ENCODE measurements at places on chromosomes 6 and 20.

- H3K27me3 ChIP-seq, result no peaks in the 10 kb centered on the region
- no peak for DNase-seq
- no peak overlapping the region for H3K4me3 ChIP-seq
- H3K27ac ChIP-seq, result no peak overlapping the region
- H3K36me3 ChIP-seq, result no peaks in the 10 kb centered on the region
These were observed 69.3 kb downstream of the CEBPB start for GRCh38 chr20:50259705-50260478.

GRCh38 chr20:51775241-51775640 lies 7.1 kb upstream of the ATP9A start:
- H3K27me3 ChIP-seq, result no peaks in the 10 kb centered on the region
- H3K4me1 ChIP-seq, result no peaks in the 10 kb centered on the region
- H3K4me3 ChIP-seq, result no peak overlapping the region
- no peaks in the 10 kb centered on the region for H3K36me3 ChIP-seq

GRCh38 chr20:16860914-16861313 lies 112.8 kb downstream of the OTOR start:
- H3K36me3 ChIP-seq, result no peaks in the 10 kb centered on the region
- no peak overlapping the region for H3K4me3 ChIP-seq
- no peak overlapping the region for H3K27ac ChIP-seq
- H3K4me1 ChIP-seq, result no peaks in the 10 kb centered on the region
- H3K27me3 ChIP-seq, result no peaks in the 10 kb centered on the region
- no peak for DNase-seq

- no peaks in the 10 kb centered on the region for H3K27me3 ChIP-seq
- peak; percentile 72 for DNase-seq
- H3K36me3 ChIP-seq, result peaks cover 5% of the 10 kb centered on the region
- peaks cover 62% of the 10 kb centered on the region for H3K4me1 ChIP-seq
- H3K27ac ChIP-seq, result peak overlapping the region; percentile 25
These were observed 105.7 kb downstream of the ASXL1 start for GRCh38 chr20:32463642-32464400.

DNA sequence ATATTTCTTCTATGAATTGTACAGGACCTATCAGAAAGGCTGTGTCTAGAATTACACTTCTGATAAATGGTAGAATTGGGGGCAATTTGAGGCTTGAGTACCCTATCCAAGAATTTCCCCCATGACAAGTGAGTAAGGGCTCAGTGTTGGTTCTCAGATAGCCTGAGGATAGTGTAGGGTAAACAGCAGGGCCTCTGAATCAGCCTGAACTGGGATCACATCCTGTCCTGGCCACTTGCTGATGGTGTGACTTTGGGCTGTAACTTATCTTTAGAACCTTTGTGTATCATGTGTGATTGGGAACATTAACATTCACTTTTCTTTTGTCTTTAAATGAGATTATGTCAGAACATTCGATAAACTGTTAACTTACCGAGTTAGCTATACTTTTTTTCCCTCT lies 151.0 kb downstream of the CLIC5 start:
- no peaks in the 10 kb centered on the region for H3K4me1 ChIP-seq
- no peak overlapping the region for H3K27ac ChIP-seq
- DNase-seq, result no peak
- no peaks in the 10 kb centered on the region for H3K36me3 ChIP-seq

GRCh38 chr20:64052326-64052722 lies 2.9 kb upstream of the SOX18 start:
- peaks cover 37% of the 10 kb centered on the region for H3K27me3 ChIP-seq
- peaks cover 52% of the 10 kb centered on the region for H3K4me1 ChIP-seq
- H3K27ac ChIP-seq, result no peak overlapping the region
- H3K36me3 ChIP-seq, result no peaks in the 10 kb centered on the region

DNA sequence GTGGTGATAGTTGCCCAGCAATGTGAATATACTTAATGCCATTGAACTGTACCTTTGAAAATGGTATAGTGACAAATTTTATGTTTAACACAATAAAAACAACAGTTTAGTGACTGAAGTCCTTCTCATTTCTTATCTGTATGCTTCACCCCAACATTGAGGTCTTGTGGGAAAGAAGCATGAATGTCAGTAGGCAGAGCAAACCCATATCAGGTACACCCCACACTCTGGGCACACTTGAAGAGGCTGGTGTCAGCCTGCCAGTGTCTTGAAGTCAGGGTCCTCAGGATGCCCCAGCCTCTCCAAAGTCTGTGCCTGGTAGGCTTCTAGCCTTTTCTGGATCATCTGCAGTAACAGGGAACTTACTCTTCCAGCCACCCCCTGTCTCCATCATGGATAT lies 51.2 kb downstream of the CD164 start:
- H3K36me3 ChIP-seq, result no peaks in the 10 kb centered on the region
- no peak for DNase-seq
- H3K4me1 ChIP-seq, result no peaks in the 10 kb centered on the region
- H3K27ac ChIP-seq, result no peak overlapping the region

DNA sequence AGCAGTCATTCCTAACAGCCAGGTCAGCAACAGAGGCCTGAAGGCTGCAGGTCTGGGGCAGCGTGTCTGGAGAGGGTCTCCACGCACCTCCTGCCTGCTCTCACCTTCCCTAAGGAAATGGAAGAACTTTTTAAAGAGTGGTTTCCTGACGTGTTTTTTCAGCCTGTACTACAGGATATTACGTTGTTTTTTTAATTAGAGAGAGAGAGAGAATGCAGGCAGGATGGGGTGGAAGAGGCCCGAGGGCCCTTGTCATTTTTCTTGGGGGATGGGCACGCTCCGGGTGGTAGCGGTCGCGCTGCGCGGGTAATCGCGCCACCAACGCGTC lies 2.1 kb downstream of the DLL1 start:
- H3K4me1 ChIP-seq, result peaks cover 38% of the 10 kb centered on the region
- no peak overlapping the region for H3K27ac ChIP-seq

DNA sequence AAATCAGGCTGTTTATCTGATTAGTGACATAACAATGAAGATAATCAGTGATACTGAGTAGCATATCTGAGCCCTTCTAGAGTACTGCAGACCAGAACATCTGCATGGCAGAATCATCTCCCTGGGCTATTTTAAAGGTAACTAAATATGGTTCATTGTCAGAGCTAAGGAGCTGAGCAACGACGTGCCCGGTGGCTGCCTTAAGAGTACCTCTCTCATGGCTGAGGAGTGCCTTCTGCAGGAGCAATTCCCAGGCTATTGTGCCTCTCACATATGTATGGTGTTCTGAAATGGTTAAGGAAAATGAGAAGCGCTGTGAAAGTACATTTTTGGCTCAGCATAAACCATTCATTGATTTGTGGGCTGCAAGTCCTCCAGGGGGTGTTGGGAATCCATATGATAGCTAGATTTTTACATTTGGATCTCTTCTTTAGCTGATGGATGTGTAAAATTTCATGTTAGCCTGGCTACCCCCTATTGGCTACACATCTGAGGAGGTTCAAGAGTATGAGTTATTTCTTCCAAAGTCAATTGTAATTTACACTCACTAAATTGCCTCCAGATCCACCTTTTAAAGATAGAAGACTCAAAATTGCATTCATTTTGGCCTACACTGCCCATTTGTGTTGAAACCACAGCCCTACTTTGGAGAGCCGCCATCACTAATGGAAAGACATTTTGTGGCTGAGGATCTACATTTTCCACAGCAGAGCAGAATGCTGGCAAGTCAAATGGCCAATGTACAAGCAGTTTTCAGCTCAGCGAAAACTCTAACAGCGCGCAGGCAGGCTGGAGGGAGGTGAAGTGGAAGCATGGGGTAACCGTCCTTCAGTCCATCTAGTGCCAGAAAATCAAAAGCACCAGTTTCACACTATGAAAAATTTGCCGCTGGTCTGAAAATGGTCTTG lies 198.0 kb downstream of the SIM1 start:
- no peak overlapping the region for H3K4me3 ChIP-seq
- H3K27me3 ChIP-seq, result no peaks in the 10 kb centered on the region
- no peaks in the 10 kb centered on the region for H3K36me3 ChIP-seq
- H3K4me1 ChIP-seq, result no peaks in the 10 kb centered on the region
- no peak for DNase-seq
- H3K27ac ChIP-seq, result no peak overlapping the region

- no peak overlapping the region for H3K27ac ChIP-seq
- H3K27me3 ChIP-seq, result no peaks in the 10 kb centered on the region
- no peak for DNase-seq
- no peaks in the 10 kb centered on the region for H3K36me3 ChIP-seq
- no peaks in the 10 kb centered on the region for H3K4me1 ChIP-seq
These were observed 181.9 kb downstream of the GMPR start for GRCh38 chr6:16420337-16420714.

DNA sequence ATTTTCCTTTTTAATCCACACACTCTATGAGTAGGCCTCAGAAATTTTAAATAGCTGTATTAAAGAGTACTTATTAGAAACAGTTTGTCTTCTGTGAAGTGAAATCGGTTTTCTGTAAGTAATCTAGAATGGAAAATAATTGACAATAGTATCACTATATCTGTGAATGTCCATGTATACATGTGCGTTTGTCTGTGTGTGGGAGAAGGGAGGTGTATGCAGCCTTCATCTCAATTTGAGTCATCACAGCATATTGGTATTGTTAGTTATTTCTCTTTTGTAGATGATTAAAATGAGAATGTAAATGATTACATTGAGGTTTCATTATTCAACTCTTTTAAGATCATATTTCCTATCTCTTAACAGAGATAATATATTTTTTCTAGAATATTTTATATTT lies 206.0 kb downstream of the EYS start:
- no peaks in the 10 kb centered on the region for H3K4me1 ChIP-seq
- no peaks in the 10 kb centered on the region for H3K27me3 ChIP-seq
- H3K36me3 ChIP-seq, result no peaks in the 10 kb centered on the region
- H3K4me3 ChIP-seq, result no peak overlapping the region

GRCh38 chr20:48458601-48459385 lies 369.0 kb downstream of the PREX1 start:
- no peak overlapping the region for H3K4me3 ChIP-seq
- H3K4me1 ChIP-seq, result no peaks in the 10 kb centered on the region
- no peaks in the 10 kb centered on the region for H3K36me3 ChIP-seq
- no peak overlapping the region for H3K27ac ChIP-seq

GRCh38 chr20:22346716-22347115 lies 237.7 kb downstream of the FOXA2 start:
- no peak overlapping the region for H3K27ac ChIP-seq
- H3K4me3 ChIP-seq, result no peak overlapping the region
- no peaks in the 10 kb centered on the region for H3K36me3 ChIP-seq
- H3K4me1 ChIP-seq, result no peaks in the 10 kb centered on the region
- H3K27me3 ChIP-seq, result peaks cover 29% of the 10 kb centered on the region

DNA sequence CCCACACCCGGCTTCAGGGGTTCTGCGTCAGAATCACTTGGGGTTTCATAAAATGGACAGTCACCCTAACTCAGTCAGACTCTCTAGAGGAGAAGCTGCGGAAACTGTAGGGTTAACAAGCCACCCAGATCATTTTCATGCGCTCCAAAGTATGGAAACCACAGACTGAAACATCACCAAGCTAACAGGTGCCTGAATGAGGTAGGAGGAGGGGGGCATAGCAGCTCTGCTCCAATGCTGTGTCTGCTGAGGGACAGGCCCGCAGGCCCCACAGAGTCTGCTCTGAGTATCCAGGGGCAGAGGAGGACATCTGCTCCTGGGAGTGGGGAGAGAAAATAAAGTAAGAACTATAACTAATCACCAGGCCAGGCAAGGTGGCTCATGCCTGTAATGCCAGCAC lies 97.1 kb upstream of the AKAP12 start:
- H3K27me3 ChIP-seq, result no peaks in the 10 kb centered on the region
- H3K4me1 ChIP-seq, result peaks cover 15% of the 10 kb centered on the region
- no peak overlapping the region for H3K27ac ChIP-seq
- no peak overlapping the region for H3K4me3 ChIP-seq
